ENCODE measurements at places on chromosomes 7 and 10.
A peak's percentile ranks its signal among the peaks of the same experiment; 100 is the strongest.

DNA sequence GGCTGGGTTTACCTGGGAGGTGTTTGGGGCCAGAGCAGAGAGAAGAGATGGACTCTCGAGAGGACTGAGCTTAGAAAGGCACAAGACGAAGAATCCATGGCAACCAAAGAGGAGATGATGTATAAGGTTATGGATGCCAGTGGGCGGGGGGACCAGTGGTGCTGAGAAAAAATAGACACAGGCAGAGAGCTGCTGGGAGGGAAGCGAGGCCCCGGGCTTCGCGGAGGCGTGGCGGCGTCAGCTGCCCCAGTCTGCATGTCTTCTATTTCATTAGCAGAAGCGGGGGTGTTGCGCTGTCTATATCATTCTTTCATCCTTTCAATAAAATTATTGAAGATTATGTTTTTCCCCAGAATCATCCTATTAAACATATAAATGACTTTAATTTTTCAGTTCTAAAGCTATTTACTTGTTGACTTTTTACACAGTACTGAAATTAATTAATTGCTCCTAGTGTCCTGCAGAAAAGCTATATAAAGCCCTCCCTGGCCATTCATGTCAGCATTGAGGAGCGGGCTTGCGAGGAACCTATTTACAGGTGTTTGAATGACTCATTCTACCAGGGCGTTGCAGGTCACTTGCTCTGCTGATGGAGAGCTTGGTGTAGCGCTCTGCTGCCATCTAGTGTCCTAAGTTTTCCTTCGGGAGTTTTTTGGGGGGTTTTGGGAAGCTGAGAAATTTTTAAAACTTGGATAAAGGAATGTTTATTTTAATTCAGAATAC lies 42.9 kb upstream of the BHLHA15 start:
- DNase-seq = peak; percentile 65

- no peak for DNase-seq
Observed at GRCh38 chr10:327889-328852, 192.9 kb downstream of the ZMYND11 start.

GRCh38 chr7:32224276-32224675 lies 154.1 kb upstream of the PDE1C start:
- no peak for DNase-seq

GRCh38 chr7:111690364-111691111 lies 128.2 kb upstream of the IMMP2L start:
- no peak for DNase-seq

- DNase-seq = no peak
Observed at GRCh38 chr10:132986076-132986475, 43.7 kb upstream of the CFAP46 start.

DNA sequence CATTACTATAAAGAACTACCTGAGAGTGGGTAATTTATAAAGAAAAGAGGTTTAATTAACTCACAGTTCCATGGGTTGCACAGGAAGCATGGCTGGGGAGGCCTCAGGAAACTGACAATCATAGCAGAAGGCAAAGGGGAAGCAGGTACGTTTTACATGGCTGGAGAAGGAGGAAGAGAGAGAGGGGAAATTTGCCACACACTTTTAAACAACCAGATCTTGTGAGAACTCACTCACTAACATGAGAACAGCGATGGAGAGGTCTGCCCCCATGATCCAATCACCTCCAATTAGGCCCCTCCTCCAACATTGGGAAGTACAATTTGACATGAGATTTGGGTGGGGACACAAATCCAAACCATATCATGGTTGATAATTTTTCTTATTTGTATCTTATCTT lies 51.8 kb upstream of the PPP1R9A start:
- DNase-seq = no peak

DNA sequence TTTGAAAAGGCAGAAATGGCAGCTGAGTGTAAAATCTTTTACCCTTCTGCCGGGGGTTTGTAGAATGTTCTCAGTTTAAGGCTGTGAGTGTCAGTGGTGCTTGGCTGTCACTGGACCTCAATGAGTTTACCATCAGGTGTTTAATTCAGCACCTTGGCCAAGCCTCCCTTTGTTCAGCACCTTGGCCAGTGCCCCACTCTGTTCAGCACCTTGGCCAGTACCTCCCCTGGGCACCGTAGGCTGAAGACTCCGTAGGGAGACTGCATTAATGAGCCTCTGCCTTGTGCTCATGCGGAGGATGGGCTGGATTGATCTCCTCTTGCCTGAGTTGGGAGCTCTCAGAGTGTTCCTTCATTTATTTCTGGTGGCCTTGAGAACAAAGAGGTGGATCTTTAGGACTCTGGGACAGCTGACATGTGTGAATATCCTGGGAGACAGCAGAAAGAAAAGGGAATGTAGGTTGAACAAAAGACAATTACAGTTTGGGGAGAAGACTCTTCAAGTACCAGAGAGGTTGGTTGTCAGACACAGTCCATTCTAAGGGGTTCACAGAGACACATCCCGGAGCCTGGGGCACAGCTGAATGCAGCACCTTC lies 1.6 kb downstream of the FAM24A start:
- peak; percentile 79 for DNase-seq

DNA sequence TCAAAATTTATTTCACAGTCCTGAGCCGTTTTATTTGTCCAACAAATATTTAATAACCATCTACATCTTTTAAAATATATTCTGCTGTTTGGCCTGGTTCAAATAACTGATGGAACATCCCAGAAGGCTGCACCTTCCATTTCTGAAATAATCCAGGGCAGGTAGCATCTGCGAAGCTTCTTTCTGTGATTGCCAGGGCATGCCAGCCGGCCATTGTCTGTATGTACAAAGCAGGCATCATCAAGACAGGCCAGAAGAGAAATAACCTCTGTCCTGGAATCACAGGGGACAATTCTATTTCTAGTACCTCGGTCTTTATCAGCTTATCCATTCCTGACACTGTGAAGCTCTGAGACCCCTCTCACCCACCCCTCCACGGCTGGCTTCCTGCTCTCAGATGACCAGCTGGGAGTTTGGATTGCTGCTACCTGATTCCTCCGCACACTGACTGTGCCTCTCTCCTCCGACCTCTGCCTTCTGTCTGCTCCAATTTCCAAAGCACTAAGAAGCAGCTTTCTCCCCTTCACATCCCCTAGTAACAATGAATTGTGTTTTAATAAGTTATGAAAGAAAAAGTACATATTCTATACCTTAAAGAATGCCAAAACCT lies 8.0 kb downstream of the DGKI start:
- no peak for DNase-seq

DNA sequence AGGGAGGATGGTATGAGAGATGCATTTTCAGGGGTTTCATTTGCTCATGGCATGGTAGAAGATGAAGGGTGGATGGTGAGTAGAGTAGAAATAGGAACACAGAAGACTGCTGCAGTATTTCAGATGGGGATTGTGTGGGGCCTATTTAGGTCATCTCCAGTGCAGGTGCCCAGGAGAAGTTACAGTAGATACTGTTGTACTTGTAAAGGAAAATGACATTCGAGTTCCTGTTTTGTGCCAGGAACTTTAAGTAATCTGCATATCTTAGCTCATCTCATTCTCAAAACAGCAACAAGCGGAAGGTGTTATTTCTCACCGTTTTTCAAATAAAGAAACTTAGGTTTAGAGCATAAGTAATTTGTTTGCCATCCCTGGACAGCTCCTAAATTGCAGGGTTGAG lies 156.2 kb downstream of the AUTS2 start:
- DNase-seq = no peak

GRCh38 chr10:125102246-125102645 lies 58.1 kb downstream of the CTBP2 start:
- peak; percentile 14 for DNase-seq

DNA sequence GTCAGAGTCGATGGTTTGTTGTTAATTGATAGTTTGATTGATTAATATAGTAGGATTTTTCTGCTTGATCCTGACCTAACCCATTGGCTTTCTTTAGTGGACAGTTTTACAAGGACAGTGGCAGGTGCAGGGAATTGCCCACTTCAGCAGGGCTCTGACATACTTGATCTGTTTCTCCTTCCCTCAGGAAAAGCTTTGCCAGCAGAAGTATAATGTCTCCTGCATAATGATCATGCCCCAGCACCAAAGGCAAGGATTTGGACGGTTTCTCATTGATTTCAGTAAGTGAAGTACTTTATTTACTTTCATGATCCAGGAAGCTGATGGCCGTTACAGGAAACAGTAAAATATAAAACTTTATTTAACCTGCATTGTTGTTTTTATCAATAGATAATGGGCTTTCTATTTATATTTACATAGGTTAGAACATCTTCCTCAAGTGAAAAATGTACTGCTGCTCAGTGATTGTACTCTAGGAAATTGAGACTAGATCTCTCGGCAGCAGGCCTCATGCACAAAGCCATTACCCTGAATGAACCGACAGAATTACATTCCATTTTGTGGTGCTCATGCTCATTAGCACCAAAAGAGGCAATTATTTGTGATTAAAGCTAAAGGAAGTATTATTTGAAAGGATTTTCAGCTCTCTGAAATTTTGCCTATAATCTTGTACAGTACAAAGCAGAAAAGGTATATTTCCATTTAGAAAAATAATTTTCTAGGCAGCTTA lies 122.5 kb upstream of the SAMD8 start:
- no peak for DNase-seq

GRCh38 chr7:2996141-2996540 lies 47.5 kb downstream of the CARD11 start:
- peak; percentile 16 for DNase-seq

GRCh38 chr7:50359995-50360925 lies 55.7 kb downstream of the IKZF1 start:
- peak; percentile 87 for DNase-seq

DNA sequence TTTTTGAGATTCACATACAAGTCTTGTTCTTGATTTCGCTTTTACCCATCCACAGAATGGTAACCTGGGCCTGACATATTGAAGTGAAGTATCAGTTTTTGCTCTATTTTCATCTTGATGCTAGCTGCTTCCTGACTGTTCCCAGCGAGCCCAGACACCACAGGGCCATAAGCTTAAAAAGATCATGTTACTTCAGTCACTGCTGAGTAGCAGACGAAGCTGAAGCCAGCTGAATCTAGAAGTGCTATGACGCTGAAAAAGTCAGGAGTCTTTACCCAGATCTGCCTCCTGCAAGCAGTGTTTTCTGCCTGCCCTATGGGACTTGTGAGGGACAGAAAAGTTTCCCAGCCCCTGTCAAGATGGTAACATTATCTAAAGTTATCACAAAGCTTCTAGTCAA lies 2.7 kb upstream of the PRXL2A start:
- no peak for DNase-seq

DNA sequence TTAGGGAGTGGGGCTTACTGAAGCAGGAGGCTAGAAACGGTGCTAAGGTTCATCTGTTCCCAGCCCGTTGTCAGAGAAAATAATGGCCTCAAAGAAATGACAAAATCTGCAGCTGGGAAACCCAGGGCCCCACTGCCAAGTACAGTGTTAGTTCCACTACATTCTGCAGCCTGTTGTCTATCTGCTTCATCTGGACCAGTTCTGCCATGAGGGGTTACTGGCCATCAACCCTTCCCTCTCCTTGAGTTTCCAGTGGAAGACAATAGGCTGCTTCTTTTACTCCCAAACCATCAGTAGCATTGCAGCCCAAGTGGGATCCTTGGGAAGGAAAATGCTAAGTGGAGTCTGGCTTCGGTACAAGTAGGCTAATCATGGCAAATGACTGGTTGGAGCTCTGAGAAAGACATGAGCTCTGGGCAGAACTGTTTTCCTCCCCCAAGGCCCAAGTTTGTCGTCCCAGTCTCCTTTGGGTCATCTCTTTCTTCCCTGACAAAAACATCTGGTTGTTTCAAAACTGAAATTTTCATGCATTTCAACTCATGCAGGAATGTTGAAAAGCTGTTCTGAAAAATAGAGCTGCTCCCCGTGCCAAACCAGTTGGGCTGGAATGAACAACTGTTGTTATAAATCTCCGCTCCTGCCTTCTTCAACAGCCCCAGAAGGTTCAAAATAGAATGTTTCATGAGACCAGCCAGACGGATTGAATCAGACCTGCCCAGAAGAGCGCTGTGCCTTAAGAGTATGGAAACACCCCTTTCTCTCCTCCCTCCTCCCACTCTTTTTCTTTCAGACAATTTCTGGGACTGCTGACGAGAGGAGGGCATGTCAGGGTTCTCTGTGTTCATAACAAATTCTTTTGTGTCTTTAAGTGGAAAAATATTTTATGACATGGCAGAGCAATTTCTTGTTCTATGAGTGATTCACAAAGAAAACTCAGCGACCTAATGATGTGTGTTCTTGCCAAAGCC lies 116.6 kb downstream of the RAB18 start:
- no peak for DNase-seq
